ENCODE measurements at places on chromosomes 5 and 9. TPM values are rescaled to one million over a fixed set of nuclear protein-coding genes. Genes with fewer than 3 reads are reported as not detected.

DNA sequence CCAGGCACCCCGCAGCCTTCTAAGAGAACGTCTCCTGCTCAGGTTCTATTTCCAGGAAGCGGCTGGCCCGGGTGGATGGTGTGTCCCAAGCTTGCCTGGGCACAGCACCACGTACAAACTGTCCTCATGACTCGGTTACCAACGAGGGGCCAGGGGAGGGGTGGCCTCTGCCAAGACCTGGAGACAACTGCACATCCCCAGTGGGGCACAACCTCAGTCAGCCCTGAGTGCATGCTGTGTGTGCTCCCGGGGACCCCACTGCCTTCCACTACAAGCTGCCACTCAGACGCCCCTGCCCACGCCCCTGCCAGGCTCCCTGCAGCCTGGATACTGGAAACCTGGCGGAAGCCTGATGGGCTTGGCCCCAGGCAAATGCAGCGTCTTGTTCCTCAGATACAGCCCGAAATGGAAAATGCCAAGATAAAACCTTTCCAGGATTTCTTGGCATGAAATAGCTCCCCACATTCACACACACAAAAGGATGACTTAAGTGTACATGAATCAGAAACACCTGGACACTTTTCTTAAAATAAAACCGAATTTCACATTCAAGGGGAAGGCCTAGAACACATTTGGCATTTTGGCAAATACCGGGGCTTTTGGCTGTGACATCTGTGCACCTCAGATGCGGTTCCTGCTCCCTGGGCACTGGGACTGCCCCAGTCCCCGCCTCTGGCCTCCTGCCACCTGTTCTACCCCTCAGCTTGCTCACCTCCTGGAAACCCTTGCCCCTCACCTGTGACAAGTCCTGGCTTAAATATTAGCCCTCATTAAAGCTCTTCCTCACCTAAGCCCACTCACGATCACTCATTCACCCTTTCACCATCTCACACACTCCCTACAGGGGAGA lies 62.5 kb downstream of the COL23A1 start:
- no peak for DNase-seq

Gene C5orf63
- total RNA-seq: 25.4 TPM

DNA sequence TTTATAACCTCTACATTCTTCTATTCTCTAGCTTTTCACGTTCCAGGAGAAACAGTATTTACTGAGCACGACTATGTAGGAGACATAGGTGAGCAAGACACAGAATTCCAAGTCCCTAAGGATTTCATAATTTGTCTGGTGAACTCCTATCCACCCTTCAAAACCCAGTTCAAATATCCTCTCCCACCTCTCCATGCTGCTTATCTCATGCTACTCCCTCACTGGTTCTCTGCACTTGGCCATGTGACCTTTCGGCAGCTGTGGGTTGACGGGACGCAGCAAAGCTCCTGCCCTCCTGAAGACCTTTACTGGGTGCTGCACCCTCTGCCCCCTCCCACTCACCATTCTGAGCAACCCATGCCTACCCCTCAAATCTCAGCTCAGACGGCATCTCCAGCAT lies 173.2 kb downstream of the RGS3 start:
- DNase-seq: no peak

- DNase-seq: no peak
These were observed 336.1 kb upstream of the SLC30A5 start for GRCh38 chr5:68757626-68758212.

- no peak for DNase-seq
These were observed 32.0 kb upstream of the ITGA2 start for GRCh38 chr5:52956915-52957747.

- no peak for DNase-seq
These were observed 657.9 kb downstream of the ACTL7B start for GRCh38 chr9:108197899-108198298.

Gene RMI1
- total RNA-seq: 8.6 TPM

DNA sequence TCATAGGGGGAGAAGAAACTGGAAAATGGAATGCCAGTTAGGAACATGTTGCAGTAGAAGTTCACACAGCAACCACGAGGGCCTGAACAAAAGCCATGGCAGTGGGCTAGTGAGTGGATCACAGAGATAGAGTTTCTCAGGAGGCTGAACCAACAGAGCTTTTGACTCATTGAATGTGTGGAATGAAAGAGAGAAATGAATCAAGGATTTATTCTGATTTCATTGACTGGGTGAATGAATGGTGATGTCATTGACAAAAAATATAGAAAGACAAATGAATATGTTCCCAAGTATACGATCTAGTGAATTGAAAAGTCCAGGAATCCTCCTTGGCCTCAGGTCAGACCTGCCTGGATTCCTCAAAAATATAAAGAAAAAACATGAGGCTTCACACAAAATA lies 99.2 kb downstream of the ZNF462 start:
- DNase-seq: no peak

Gene PCA3
- not detected for total RNA-seq

DNA sequence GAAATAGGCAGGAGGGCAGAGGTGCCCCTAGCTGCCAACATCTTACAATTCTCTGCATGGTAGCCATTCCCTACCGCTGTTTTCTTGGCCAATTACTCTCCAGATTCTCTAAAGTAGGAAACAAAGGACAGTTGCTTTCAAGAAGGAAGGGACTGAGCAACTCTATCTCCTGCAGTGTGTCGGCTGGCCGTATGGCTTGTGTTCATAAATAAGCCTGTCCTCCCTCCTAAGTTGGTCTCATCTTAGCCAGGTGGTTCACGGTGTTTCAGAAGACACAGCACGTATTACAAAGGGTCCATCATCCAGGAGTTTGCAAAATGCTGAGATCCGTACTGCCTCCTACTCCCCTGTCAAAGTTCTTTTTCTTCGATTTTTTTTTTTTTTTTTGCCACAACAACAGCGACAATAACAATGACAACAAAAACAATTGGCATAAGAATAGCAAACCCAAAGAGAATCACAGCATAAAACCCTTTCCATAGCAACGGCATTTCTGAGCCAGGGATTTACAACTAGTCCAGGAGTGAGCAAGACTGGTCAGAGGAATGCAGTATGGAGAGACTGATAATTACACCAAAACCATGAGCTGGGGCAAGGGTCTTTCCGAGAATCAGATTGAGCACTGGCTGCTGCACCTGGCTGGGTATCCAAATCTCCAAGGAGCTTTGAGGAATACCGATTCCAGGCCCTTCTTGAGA lies 212.8 kb downstream of the SLIT3 start:
- DNase-seq: no peak

Gene SLCO6A1
- total RNA-seq: not detected

- DNase-seq: no peak
These were observed 17.3 kb downstream of the ARPC5L start for GRCh38 chr9:124879226-124879625.

GRCh38 chr9:121841771-121842611 lies 190.6 kb downstream of the DAB2IP start:
- DNase-seq: no peak

Data from B cell (primary cell).